Left kidney (tissue), 8 donors: ENCODE measurements at places on chromosomes 5 and 9. TPM values are rescaled to one million over a fixed set of nuclear protein-coding genes. Genes with fewer than 3 reads are reported as not detected.

DIPK1B gene
- polyA plus RNA-seq = 27.6 TPM

FAM169A gene
- 24.3 TPM for polyA plus RNA-seq

GRCh38 chr5:162514116-162514515 lies 446.5 kb downstream of the GABRG2 start:
- no peak for DNase-seq

GRCh38 chr5:14794583-14795230 lies 76.9 kb downstream of the ANKH start:
- DNase-seq = no peak

JAK2 gene
- polyA plus RNA-seq = 17.2 TPM

DNA sequence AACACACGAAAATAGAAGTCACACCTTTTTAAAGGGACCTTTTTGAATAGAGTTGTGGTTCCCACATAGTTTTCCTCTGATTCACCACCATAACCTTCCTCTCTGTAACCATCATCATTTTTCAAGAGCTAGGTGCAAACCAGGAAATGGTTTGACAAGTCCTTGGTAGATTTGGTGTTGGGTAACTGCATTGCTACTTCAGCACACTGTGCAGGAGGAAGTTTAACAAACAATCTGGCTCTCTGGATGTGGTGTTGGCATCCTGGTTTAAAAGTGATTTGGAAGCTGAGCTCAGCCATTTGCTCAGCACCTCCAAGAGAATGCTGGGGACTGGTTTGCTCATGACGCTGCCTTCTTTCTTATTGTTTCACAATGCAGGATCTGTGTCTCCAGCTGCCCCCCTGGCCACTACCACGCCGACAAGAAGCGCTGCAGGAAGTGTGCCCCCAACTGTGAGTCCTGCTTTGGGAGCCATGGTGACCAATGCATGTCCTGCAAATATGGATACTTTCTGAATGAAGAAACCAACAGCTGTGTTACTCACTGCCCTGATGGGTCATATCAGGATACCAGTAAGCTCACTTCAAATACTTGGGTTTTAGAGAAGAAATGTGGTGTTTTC lies 213.1 kb downstream of the RFK start:
- no peak for DNase-seq

- no peak for DNase-seq
Observed at GRCh38 chr9:134456756-134457305, 130.6 kb downstream of the RXRA start.

- no peak for DNase-seq
Observed at GRCh38 chr5:154478752-154479159, 729 bp upstream of the HAND1 start.

GRCh38 chr5:93355691-93356090 lies 225.3 kb downstream of the NR2F1-AS1 start:
- no peak for DNase-seq

DNA sequence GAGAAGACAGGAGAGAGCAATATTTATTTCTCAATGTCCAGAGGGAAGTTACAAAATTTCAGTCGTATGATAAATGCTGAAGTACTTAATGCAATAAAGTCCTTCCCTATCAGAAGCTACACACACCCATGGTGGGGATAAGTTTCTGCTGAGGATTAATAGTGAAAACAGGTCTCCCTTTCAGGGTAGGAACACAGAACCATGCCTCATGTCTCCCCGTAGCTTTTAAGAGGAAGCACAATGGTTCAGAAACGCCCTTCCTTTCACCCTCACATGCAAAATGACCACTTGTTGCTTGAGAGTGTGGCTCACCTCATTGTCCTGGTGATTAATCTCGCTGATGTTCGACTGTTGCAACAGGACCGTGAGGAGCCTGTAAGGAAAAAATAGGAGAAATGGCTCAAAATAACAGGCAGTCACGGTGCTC lies 73.6 kb downstream of the ANKRD55 start:
- DNase-seq = no peak

DNA sequence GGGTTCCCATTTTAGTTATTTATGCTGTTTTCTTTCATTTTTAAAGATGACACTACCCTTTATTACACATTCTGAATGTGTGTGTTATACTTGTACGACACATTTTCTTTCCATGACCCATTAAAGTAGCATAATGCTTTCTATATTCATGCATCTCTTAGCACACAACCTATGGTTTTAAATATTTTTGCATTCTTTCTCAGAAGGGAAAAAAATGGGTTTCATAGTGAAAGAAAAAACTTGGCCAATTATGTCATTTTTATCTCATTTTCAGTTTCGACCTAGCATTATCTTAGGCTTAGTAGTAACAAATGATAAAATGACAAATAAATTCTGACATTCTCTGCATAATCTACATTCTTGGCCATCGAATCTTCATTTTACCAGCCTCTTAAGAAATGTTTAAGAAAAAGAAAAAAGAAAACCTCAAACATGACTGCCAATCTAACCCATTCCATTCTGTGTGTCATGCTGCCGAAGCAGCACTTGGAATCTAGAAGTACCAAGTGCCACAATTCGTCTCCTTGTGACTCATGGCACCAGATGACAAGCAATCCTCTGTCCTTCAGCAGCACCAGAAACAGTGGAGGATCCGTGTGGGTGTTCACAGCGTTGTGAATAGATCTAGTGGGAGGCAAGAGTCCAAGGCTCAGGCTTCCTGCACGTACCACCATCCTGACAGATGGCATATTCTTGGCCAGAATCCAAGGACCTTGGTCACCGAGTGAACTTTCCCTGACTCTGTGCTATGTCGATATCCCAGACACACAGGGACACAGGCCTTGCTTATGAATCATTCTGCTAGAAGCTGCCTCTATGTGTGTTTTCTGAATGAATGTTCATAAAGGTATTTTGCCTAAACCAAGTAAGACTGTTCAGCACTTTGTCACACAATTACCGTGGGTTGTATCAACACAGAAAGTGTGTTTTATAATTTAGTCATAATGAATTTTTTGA lies 502.7 kb downstream of the NR2F1-AS1 start:
- DNase-seq = peak; percentile 48

DNA sequence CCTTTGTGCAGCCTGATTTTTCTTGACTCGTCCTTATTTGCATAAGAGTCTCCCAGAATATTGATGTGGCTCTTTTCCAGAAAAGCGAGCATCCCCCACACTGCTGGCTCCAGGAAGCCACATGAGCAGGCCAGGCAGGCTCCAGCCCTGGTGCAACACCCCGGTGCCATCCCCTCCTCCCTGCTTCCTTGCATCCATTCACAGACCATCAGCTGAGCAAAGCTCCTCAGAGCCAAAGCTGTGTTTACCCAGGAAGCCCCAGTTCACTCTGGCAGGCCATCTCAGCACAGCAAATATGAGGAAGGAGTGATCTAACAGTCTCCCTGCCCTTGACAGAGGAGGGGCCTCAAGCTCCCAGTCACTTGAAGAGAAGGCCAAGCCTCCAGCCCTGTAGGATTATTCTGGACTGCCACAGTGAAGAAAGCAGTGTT lies 34.4 kb downstream of the INSYN2B start:
- peak; percentile 24 for DNase-seq

DNA sequence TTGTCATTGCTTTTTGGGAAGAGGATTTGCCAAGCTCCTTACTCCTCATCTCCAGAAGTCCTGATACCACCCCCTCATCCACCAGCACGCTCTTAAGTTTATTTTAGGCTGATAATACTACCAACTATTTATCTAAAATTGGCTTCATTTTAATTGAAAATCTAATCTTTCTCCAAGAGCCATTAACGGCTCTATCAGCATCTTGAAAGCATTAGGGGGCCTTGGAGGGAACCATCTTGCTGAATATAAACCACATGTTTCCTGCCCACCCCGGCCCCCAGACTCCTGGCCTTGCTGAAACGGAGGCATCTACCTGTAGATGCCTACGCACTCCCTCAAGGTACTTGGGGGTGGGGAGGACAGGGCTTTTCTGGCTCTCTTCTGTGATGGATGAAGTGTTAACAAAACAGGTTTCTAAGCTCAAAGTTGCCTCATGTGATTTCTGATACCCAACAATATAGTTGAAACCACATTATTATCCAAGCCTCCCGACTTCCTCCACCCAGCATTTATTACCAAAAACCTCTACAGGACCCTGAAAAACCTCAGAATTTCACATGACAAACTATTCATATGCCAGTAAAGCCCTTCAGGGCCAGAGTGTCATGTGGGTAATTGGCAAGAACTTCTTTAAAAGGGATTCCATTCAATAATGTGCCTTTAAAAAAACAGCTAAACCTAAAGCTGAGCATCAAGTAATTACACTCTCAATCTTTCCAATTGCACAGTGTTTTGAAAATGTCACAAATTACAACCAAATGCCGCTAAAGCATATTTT lies 96.7 kb downstream of the SAXO1 start:
- DNase-seq = no peak

ZFP62 gene
- polyA plus RNA-seq = 74.6 TPM

EDIL3 gene
- 56.9 TPM for polyA plus RNA-seq

LCN6 gene
- not detected for polyA plus RNA-seq

C9orf152 gene
- 0.45 TPM for polyA plus RNA-seq

GRCh38 chr5:92378966-92379611 lies 996.0 kb upstream of the ARRDC3 start:
- no peak for DNase-seq

DNA sequence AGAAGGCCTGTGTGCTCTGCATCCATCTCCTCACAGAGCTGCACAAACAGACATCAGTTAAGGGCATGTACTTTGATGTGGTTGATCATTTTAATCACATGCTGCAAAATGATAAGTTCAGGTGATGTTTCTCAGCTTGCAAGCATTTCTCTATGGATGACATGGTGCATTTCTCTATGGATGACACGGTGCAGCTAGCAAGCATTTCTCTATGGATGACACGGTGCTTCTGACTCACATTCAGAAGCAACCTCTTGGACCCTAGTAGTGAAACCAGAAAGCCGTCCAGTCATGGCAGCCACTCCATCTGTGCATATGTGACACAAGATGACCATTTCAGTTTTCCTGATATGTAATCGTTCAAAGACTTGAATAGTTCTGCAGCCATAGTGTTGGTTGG lies 24.1 kb upstream of the RNF20 start:
- DNase-seq = no peak

DNA sequence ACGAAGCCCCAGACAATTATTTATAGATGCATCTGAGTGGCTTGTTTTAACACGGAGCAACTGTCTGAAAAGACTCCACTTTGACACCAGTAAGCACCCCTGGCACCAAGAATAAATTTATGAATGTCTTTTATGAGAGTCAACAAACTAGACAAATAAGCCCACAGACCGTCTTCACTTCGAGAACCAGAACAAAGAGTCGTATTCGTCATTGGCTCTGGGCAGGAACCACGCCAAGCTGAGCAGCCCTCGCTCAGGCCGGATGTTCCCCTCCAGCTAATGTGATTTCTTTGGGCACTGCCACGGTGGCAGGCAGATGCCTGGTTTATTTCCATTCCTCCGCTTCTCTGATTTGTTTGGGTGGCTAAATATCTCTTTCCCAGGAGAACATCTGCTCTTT lies 91.9 kb upstream of the STC2 start:
- DNase-seq = no peak

BICD2 gene
- 29.3 TPM for polyA plus RNA-seq

- DNase-seq = no peak
Observed at GRCh38 chr5:115565233-115565632, 20.7 kb upstream of the FEM1C start.

- DNase-seq = no peak
Observed at GRCh38 chr9:94819161-94819687, 92.7 kb downstream of the AOPEP start.

- no peak for DNase-seq
Observed at GRCh38 chr5:142491270-142491669, 166.4 kb upstream of the SPRY4 start.
